ENCODE measurements at places on chromosomes 5 and 9.

DNA sequence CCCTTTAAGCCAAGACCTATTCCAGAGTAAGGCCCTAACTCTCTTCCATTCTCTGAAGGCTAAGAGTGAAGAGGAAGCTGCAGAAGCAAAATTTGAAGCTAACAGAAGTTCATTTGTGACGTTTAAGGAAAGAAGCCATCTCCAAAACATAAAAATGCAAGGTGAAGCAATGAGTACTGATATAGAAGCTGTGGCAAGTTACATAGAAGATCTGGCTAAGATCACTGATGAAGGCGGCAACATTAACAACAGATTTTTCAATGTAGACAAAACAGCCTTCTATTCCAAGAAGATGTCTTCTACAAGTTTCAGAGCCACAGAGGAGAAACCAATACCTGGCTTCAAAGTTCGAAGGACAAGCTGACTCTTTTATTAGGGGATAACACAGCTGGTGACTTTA is 1143.4 kb downstream of the CDH12 start:
- DNase-seq: no peak

- no peak for DNase-seq
These were observed 408.2 kb upstream of the PRR16 start for GRCh38 chr5:120055858-120056257.

DNA sequence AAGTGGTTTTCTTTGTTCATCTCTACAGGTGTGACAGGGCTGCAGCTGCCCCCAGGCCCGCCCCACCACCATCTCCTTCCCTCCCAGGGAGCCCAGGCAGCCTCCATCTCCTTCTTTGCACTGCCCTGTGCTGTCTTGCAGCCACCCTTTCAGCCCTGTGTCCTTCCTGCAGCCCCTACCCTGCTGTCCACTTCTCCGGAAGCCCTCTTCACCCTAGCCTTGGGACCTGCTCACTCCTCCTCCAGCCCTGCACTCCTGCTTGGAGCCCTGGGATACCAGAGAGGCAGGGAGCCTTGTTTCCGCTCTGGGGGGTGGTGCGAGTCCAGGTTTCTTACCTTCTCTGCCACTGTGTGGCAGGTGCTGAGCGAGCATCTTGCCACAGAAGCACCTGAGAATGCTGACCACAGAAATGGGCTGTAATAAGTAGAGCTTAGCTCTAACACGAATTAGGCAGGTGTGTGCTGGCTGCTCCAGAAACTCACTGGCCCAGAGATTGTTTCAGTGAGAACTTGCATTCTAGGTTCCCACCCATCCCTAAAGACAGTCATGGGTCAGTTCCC is 51.3 kb upstream of the GADD45G start:
- no peak for DNase-seq

- peak; percentile 77 for DNase-seq
These were observed at the start of gene TMED9 for GRCh38 chr5:177592010-177592834. Gene TMED9, plus strand, starts transcription at chr5:177592203. Its CDS starts 12 bp downstream, at chr5:177592215.

DNA sequence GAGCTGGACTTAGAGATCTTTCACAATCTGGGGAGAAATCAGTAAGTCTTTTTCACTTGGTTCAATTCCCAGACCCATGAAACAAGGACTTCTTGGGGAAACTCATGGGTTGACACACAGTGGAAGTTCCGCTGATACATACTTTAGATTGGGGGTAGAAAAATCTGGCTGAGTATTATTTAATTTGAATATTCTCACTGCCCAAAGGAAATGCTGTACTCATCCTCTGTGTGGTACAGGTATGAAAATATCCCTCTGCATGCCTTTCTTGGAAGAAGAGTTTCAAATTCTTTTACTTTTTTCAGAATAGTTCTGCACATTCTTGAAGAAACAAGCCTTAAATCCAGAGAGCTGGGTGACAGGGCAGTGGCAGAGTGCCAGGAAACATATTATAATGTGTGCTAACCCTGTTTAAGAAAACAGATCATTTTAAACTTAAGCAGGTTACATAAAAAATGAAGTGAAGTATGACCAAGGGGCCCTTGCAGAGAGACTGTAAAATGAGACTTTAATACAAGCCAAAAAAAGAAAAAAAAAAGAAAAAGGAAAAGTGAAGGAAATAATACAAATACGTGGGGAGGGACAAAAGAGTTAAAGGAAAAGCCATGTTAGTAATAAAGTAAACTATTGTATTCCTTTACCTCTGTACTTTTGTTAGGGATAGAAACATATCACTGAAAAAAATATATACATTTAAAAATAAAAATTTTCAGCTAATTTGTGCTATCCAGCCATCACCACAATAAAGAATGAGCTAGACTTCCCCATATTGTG is 173.4 kb upstream of the NR3C1 start:
- DNase-seq: no peak

DNA sequence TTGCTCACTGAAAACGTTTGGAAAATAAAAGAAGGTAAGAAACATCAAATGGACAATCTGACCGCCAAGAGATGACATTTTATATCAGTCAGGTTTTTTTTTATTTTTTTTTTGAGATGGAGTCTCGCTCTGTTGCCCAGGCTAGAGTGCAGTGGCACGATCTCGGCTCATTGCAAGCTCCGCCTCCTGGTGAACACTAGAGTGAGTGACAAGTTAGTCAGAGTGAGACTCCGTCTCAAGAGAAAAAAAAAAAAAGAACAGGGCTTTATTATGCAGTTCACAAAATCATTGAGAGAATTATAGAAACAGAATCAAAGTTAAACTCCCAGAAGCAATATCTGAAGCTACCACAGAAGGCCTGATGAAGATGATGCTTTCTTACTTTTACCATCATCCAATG is 70.1 kb downstream of the DTWD2 start:
- no peak for DNase-seq

DNA sequence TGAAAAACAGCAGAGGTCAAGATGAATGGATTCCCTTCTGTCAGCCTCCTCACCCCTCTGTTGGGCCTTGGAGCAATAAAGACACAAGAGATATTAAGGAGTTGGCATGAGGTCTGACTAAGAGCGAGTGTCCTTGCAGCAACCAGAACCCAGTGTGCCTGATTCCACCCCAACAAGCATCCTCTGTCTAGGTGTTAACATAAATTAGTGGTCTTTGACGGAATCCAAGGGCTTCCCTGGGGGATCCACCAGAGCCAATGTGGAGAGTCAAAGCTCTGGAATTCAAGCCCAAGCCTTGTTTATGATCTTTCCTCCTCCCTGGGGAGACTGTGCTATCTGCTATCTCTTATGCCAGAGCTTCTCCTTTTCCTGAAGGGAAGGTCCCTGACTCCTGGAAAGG is 128.1 kb upstream of the SMIM23 start:
- DNase-seq: no peak

DNA sequence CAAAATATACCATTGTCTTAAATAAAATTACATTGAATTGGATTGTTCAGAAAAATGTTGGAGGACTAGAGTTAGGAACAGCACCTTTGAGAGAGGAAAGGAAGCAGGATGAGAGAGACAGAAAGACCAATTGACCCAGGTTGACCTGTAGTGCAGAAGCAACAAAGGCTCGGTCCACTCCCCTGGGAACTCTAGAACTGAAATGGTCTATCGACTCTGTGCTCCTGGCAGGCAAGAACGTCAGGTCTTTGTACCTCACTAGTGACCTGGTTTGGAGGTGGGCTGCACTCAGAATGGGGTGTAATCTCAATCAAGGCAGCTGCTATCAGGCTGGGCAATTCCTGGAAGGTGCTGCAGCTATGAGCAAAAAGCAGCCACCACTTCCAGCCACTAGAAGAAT is 110.8 kb downstream of the FAM174A start:
- no peak for DNase-seq

GRCh38 chr5:8057769-8058168 is 188.8 kb downstream of the MTRR start:
- no peak for DNase-seq

DNA sequence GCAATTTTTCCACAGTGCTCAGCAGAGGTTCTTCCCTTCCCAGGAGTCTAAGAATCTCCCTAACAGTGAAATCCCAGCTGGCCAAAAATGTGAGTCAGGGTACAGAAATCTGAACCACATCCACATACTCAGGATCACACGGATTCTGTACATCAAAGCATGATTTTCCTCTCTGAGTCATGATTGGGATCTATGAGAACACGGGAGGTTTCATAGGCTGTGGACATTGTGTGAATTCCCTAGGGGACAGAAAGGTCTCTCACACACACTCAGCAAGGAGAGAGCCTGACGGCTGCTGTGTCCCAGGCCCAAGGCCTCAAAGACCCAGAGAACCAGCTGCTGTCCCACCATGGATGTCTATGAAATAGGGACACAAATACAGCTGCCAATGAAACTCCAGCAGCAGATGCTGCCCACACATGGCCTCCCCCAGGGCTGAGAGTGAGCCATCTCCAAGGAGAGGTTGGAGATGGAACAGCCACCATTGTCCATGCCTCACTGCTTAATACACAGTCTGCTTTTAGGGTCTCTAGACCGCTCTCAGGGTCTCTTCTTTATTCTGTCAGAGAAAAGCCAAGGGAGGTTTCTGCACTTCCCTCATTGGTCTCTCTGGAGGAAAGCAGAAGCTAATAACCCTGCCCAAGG is 102.7 kb downstream of the ADAMTS12 start:
- no peak for DNase-seq

DNA sequence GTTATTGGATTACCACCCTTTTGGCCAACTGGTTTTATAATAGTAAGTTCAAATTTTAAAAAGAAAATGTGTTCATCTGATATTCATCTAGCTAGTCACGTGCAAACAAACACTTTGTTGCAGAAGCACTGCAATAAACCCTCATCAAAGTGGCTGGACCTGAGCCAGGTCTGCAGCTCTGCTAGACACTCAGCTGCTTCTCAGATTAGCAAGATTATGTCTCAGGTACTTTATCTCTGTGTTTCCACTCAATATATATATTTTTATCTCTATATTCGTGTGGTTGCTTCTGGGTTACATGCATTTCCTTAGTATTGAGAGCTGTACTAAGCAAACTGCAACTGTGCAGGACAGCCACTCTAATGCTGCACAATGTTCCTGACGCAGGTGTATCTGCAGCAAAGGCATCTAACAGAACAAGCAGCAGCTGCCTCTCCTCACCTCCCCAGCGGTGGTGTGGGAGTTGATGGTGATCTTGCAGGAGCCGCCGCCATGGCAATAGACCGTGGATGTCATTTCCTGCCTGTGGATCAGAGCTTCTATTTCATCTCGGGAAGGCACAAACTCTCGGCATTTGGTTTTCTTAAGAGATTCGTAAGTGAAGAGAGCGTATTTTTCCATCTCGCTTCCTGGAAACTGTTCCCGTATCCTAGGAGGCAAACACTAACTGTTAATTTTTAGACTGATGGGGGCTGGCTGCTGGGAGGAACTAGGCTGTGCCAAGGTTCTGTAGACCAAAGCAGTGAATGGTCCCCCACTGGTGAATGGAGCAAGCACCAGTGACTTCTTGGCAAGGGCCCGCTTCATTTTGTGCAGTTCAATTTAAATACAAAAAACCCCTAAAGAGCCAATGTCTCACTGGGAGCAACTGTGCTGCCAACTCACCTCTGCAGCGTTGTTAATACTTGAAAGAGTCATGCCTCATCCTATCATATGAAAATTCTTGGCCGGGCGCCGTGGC is 56.7 kb upstream of the RETREG1 start:
- no peak for DNase-seq

- no peak for DNase-seq
These were observed 80.3 kb upstream of the CCDC152 start for GRCh38 chr5:42676362-42676761.

DNA sequence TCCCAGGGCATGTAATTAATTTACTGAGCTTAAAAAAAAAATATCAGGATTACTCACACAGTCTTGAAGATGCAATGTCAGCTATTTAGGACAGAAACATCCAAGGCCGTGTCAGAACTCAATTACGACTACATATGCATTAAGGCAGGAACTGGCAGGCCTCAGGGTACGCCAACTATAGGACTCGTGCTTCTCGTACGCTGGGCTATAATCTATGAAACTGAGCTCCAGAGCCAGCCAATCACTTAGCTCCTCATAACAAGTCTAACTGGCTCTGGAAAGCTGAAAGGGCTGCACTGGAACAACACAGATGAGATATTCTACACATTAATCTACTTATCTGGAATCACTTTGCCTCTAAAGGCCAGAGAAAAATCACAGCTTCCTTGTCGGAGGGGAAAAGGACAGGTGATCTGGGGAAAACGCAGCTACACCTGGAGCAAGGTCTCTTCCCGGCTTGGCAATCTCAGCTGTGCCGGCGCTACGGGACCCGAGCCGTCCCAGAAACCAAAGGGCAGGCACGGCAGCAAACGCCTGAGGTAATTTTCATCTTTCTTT is 212.0 kb downstream of the DEPDC1B start:
- DNase-seq: no peak

DNA sequence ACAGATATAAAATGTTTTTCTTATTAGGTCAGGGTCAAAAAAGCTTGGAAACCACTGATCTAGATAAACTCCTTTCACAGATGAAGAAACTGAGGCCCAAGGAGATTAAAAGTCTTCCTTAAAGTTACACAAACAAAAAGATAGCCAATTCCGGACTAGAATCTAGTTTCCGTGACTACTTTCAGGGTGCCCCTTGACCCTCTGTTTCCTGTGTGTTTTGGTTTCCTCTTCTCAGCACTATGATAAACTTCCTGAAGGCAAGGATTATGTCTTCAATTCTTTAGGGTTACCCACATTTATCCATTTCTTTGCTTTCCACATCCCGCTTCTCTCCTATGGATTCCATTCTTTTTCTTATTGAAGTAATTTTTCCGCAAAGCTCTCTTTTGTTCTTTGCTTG is 83.1 kb downstream of the ADAMTS12 start:
- no peak for DNase-seq

DNA sequence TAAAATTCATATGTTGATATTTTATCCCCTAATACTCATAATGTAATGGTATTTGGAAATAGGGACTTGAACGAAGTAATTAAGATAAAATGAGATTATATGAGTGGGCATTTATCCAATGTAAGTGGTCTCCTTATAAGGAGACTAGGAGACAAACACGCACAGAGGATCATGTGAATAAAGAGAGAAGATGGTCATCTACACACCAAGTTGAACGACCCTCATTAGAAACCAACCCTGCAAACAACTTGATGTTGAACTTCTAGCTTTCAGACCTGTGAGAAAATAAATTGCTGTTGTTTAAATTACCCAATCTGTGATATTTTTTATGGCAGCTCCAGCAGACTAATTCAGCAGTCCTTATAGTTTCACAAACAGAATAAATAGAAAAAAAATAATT is 27.5 kb upstream of the SELENOP start:
- DNase-seq: no peak

- DNase-seq: no peak
These were observed 63.3 kb downstream of the TMEM38B start for GRCh38 chr9:105757496-105758251.

GRCh38 chr5:179326122-179326927 is 18.9 kb downstream of the ADAMTS2 start:
- DNase-seq: no peak
